ENCODE measurements at places on chromosomes 6 and 20.

- no peak for DNase-seq
Measured at GRCh38 chr6:166624275-166624674, 2.8 kb downstream of the RPS6KA2 start.

DNA sequence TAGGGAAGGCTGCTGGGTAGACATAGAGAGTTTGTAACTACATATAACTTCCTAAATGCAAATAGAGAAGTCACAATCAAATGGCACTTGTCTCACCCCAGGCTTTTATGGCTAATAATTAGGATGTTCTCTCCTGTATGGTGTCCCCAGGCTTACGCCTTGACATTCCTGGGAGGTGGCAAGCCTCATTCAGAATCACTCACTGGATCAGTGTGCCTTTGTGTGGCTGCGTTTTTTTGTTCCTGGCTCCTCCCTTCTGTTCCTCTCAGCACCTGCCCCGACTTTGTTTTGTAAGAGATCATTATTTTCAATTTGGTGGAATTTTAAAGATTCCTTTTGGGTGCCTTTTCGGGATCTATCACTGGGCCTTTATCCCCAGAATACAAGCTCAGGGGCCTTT is 5.7 kb downstream of the LAMP5 start:
- no peak for DNase-seq

DNA sequence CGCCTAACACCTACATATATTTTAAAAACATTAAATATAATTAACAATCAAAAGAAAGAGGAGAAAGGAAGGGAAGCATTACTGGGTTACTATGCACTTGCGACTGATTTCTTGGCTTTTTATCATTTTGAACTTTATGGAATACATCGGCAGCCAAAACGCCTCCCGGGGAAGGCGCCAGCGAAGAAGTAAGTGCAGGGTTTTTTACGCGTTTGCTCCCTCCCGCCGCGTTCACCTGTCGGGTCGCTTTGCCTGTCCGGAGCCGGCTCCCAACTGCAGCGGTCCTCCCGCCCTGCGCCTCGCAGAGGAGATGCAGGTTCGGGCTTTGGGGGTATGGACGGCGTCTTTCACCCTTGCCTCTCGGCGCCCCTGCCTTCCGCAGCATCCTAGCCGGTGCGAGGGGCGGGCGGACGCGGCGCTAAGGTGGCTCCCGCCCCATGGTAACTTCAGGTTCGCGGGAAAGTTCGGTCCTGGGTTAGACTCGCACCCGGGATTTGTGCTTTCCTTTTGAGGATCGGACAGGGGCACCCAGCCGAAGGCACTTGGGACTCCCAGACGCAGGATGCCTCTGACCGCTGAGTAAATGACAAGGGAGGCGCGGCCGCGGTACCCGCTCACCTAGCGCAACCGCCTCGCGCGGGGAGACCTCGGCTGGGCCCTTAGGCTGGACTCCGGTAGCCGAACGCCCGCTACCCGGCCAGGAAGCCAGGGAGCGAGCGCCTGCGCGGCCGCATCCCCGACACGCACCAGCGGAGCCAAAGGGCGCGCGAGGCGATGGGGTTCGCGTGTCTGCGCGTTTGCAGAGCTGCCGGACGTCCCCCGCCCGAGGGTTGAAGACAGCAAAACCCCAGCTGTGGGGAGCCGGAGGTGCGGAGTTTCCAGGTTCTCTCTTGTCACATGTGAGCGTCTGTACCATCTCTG is 891 bp downstream of the RSPO3 start:
- DNase-seq, result peak; percentile 27

DNA sequence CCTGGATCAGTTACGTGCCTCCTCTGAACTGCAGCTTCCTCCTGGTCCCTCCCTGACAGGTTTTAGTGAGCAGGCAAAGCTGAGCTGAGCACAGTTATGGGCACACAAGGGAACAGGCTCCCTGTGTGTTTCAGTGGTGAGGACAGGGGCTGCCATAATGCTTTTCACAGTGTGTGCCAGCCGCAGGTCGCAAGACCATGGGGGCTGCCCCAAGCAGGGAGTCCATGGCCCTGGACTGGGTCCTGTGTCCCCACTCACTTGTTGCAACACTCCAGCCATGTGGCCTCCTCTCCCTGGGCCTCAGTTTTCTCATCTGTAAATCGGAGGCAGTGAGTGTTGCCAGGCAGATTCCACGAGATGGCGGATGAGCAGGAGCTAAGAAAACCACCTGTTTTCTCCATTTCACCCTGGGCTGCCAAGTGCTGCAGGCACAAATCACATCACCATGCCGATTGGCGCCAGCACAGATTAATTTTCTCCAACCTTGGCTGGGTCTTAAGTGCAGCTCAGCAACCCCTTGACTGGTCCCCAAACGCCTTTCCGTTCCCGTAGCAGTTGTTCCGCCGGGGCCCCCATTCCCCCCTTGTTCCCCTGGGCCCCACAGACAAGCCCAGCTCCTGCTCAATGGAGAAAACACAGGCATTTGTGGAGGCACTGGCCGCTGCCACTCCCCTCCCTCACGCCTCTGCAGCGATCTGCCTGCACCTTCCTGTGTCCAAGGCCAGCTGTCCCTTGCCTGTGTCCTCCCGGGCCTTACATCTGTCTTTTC is 57.1 kb upstream of the NNAT start:
- no peak for DNase-seq

DNA sequence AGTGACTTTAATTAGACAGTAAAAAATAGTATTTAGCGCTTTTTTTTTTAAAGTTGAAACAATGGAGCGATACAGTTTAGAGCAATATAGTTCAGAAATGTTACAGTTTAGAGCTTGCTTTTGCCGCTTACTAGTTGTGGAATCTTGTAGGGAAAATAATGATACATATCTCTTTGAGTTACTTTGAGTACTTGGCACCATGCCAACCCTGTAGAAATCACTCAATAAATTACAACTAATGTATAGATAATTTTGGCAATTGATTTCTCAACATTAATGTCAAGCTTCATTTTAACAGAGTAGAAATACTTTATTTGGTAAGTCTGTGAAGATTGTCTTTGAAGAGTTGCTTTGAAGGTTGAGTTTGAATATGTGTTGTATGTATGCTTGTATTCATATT is 27.4 kb downstream of the CDC40 start:
- no peak for DNase-seq
